ENCODE measurements at places on chromosomes 7 and 10. TPM values are rescaled to one million over a fixed set of nuclear protein-coding genes. Genes with fewer than 3 reads are reported as not detected.

- DNase-seq, result no peak
These were observed 1.3 kb downstream of the MOSPD3 start for GRCh38 chr7:100613412-100614175.

The MKX gene
- total RNA-seq, result 44.1 TPM

DNA sequence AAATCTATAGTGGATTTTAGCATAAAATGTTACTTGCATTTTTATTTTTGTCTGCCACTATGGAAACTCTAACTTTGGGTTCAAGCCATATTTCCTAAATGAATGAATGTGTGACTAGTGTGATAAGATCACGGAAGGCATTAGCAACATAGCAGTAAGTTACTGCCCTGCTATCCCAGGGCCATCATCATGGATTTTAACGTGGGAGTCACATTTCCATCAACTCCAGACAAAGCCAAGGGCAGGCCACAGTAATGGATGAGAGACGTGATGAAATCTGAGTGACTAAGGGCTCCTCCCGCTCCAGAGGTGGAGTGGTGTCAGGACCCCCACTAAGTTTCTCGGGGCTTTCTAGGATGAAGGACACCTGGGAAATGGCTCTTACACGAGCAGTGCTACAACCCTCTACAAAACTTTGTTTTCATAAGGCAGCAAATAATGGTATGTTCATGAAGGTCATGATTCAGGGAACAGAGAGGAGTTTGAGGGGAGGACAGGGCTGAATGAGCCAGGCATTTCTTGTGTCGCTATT is 34.3 kb downstream of the C10orf120 start:
- no peak for DNase-seq

GRCh38 chr7:135151132-135151531 is 3.3 kb downstream of the TMEM140 start:
- DNase-seq, result no peak

DNA sequence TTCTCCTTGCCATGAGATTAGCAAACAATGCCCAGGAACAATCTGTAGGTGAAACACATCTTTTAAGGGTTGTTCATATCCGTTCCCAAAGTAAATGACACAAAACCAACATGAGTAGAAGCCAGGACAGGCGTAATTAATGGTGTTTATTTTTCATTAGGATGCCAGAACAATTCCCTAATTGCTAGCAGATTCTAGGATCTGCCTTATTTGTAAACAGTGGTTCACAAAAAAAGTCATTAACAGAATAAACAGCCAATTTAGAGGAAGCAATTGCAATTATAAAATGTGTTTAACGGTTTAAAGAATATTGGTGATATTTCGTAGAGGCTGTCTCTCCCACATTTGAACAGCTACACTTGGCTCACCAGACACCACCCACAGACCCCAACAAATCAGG is 250.6 kb upstream of the GPR26 start:
- no peak for DNase-seq

DNA sequence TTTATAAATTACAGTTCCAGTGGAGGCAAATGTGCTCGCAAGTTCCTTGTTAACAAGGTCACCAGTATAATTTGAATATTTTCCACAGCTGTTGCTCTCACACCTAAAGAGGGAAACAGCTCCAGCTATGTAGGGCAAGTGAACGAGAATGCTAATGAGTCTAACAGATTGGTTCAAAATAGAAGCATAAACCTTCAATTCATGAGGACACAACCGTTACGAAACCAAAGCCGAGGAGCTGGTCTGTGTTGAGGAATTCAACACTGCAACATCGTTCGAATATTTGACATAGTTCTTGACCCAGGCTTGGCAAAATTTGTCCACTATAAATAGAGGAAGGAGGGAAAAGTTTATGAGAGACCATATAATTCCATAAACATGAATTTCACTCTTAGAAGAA is 161.3 kb downstream of the KLF6 start:
- DNase-seq, result peak; percentile 62

The ASB10 gene
- total RNA-seq, result not detected

The TBXAS1 gene
- total RNA-seq, result not detected

The INA gene
- total RNA-seq, result not detected
